ENCODE measurements at places on chromosomes 2 and 18.

GRCh38 chr18:2223849-2224248 lies 347.5 kb downstream of the METTL4 start:
- DNase-seq, result peak; percentile 42

- no peak for DNase-seq
Measured at GRCh38 chr2:42102024-42102590, 54.3 kb downstream of the PKDCC start.

GRCh38 chr2:204483608-204484081 lies 61.6 kb upstream of the PARD3B start:
- DNase-seq, result peak; percentile 13

DNA sequence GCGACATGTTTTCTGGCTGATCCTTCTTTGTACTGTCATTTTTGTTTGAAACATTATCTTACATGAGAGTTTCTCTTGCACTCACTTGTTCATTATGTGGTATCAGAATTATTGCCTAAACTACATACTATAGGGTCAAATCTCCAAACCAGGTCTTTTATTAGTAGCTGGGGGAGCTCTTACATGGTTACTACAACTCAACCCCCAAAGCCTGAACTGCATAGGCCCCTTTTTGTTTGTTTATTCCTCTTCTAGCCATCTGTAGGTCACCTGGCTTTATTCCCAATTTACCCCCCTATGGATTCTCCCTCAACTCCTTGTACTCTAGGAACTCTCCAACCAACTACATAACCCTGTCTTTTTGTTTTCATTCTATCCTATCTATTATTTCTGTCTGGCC lies 46.7 kb downstream of the PUM2 start:
- DNase-seq, result no peak

GRCh38 chr2:235727891-235728799 lies 234.3 kb downstream of the AGAP1 start:
- DNase-seq, result no peak

DNA sequence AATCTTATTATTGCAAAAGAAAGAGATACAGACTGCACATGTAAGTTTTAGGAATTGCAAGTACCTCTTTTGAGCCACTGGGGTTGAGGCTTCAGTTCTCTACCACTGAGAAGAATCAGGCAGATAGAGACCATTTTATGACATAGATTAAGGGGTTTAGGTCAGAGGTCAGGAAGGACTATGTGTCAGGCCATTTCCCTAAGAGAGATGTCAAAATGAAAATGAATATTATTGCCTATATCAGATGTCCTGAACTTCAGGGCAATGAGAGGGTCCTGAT lies 113.7 kb downstream of the GATA6 start:
- no peak for DNase-seq

GRCh38 chr2:14855751-14856150 lies 223.2 kb downstream of the LRATD1 start:
- no peak for DNase-seq

DNA sequence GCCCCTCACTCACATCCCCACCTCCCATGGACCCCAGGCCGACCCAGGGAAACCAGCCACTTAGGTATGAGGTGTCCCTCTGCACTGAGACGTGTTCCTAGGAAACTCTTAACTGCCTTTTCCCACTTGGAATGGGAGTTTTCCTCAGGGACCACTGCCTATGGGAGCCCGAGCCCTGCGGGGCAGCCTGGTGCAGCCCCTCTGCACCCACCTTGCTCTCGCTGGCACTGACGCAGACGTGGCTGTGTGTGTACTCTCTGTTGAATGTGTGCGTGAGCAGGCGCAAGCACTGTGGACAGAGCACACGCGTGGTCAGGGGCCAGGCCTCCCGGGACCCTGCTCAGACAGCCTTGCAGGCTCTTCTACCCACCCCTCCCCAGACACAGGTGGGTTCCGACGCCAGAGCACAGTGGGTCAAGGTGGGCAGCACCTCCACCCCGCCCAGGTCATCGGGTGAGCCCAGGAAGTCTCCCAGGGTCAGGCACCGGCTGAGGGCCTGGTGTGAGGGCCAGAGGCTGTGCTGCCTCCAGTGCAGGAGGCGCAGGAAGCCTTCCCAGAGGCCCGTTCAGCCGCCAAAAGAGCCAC lies 30.0 kb downstream of the AQP12A start:
- no peak for DNase-seq

DNA sequence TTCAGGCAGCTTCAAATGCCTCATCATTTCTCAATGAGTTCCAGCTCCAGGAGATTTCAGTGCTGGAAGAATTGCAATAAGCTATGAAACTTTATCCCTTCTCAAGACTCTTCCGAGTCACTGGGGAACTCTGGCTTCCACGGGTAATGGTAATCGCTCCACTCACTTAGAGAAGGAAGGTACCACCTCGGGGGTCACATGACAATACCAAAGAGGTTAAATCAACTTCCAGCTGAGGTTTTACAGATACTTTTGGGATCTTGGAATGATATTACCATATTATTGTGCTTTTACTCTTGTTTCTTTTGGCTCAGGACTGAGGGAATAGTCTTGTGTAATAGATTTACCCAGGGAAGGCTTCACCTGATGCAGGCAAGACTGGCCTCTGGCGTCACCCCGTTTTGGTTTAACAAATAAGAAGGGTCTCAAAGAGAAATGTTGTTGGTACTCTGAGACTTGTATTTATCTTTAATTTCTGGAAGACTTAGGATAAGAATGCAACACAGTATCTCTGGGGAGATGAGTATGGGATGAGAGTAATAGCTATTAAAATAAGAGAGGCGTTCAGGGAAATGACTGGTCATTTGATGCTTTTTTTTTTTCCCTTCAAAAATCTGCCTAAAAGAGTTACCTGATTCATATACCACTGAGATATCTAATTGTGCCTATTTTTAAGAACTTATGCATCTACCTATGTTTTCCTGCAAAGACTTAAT lies 316.9 kb upstream of the ZEB2 start:
- DNase-seq, result no peak

GRCh38 chr2:99854236-99854852 lies 288.0 kb downstream of the AFF3 start:
- DNase-seq, result no peak

DNA sequence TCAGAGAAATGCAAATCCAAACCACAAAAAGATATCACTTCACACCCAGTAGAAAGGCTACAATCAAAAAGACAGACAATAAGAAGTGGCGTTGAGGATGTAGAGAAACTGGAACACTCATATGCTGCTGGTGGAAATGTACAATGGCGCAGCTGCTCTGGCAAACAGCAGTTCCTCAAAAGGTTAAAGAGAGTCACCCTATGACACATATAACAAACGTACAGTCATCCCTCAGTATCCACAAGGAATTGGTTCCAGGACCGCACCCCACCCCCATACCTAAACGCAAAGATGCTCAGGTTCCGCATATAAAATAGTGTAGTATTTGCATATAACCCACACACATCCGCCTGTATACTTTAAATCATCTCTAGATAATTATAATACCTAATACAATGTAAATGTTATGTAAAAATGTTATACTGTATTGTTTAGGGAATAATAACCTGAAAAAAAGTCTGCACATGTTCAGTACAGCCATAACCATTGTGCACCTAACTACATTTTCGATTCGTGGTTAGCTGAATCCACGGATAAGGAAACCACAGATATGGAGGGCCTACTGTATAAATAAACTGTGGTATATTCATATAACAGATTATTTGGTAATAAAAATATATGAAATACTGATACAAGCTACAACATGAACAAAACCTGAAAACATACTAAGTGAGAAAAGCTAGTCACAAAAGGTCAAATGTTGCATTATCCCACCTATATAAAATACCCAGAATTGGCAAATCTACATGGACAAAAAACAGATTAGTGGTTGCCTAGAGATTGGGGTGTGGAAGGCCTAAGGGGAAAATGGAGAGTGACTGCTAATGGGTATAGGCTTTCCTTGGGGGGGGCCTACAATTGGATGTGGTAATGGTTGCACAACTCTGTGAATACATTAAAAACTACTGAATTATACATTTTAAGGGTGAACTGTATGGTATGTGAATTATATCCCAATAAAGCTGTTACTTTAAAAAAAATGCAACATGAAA lies 37.5 kb downstream of the UXS1 start:
- no peak for DNase-seq

GRCh38 chr2:229181641-229182040 lies 89.4 kb downstream of the PID1 start:
- no peak for DNase-seq

DNA sequence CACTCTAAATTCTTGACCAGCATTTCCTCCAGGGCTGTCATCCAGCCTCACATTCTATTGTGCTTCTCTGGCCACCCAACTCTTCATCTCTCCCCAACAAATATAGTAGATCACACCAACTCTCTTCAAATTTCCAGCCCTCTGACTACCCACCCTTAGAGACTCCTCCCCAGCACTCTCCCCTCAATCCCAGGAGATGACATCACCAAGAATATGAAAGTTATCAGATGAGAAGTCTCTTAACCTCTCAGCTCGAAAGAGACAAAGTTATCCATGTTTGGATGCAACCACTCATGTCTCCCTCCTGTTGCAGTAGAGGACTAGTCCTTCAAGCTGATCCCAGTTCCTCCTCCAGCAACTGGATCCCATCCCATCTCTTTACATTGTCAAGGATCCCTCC lies 47.1 kb downstream of the LBH start:
- no peak for DNase-seq

DNA sequence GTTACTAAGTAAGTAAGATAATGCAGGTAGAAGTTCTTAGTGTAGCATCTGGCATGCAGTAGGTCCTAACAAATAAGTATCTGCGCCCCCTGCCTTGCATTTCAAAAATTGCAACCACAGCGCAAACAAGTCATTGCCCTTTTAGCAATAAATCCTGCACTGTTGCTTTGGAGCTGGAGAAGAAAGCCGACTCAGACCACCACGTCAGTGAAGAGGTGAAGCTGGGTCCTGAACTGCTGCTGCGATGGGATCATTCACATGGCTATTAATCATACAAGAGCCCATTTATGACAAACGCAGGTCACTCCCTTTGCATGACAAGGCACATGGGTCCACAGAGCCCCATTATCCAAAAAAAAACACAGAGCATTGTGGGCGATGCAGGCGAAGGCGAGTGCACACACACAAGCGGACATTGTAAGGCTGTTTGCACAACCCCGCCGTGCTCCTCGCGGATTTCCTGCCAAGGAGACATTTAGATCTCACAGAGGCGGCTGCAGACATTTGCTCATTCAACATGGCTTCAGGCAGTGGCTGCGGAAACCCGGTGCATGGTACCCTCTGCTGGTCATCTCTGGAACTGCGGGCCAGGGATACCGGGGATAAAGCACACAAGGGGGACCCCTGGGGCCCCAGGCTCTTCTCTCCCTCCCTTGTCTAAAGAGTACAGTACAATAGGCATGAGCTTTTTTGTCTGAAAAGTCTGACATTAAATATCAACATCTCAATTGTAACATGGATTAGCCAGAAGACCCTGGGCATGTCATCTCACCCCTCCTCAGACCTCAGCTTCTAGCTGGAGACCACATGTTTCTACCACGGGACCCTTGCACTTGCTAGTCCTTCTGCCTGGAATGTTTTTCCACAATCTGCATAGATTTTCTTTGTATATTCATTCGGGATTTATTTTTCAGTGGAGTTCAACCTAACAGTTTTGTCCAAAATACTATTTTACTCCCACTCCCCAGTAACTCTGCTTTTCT lies 56.7 kb downstream of the CYRIA start:
- DNase-seq, result peak; percentile 87
